Posterior cingulate gyrus (tissue), 11 donors: ENCODE measurements at places on chromosomes 7 and 10.

GRCh38 chr10:91220954-91221675 lies 652 bp downstream of the PCGF5 start:
- DNase-seq, result no peak

DNA sequence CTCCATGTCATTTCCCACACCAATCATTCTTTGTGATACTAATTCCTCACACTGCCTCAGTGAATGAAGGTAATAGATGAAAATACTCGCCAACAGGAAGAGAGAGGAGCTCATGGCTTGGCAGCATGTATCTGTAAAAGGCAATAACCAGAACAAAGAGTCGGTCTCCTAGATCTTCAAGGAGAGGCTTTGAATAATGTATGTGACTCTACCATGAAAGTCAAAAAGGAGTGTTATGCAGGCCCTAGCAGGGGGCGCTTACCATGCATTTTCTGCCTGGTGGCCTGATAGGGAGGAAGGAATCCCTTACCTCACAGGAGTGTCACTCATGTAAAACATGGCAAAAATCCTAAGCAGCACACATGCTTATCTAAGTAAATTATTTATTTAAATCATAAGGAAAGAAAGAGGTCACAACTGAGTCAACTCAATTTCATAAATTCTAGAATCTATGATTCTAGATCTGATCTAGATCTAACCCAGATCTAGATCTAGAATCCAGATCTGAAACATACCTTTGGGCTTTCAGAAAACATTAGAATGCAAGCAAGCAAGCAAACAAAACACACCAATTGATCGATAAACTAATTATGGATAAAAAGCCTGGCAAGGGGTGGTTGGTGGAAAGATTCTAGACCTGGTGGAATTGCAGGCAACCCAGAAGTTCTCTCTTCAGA lies 226.3 kb upstream of the KLF6 start:
- no peak for DNase-seq

- DNase-seq, result no peak
These were observed 568.0 kb downstream of the ZWINT start for GRCh38 chr10:55793024-55793423.

DNA sequence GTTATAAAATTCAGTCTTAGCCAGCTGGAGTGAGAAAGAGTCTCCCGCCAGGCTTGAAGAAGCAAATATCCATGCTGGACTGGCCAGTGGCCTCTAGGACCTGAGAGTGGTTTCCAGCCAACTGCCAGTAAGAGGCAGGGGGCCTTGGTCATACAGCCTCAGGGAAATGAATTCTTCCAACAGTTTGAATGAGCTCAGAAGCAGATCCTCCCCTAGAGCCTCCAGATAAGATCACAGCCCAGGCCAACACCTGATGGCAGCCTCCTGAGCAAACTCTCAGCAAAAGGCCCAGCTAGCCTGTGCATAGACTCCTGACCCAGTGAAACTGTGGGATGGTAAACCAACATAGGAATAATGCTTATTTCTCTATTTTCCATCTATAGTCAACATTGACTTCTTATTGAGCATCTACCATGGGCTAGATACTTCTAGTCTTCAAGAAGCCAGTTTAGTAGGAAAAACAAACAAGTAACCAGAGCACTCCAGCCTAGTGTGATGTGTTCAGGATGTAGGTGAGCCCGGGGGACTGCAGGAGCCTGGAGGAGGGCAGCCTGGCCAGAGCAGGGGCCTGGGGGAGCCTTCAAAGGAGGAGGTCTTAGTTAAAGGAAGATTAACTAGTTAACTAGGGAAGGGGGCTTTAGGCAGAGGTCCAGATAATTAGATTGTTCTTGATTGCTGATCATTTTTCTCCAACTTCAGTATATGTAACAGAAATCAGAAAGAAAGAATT lies 115.4 kb upstream of the ADO start:
- no peak for DNase-seq

DNA sequence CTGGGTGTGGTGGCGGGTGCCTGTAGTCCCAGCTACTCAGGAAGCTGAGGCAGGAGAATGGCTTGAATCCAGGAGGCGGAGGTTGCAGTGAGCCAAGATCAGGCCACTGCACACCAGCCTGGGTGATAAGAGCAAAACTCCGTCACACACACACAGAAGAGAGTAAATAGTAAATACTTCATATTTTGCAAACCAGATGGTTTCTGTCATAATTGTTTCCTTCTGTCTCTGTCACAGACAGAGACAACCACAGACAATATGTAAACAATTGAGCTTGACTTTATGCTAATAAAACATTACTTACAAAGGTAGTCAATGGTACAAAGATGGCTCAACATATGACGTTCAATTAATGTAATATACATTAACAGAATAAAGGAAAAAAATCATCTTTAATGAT lies 83.7 kb downstream of the JMJD1C start:
- DNase-seq, result no peak
